ENCODE measurements at places on chromosomes 3 and 15.

- no peak for DNase-seq
These were observed 65.8 kb upstream of the PTX3 start for GRCh38 chr3:157370867-157371266.

DNA sequence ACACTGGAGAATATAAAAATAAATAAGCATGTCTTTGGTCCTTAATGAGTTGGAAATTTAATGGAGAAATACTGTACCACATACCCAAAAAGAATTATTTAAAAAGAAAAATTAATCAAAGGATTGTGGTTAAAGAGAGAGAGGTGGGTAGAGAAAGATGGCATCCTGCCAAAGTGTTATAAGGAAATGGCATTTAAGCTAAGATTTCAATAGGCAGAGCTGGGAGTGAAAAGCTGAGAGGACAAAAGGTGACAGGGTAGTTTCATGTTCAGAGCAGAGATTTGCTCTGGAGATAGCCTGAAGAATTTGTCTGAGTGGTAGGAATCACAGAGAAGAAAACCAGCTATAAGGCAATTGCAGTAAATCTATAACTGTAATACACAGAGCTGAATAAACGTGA lies 181.0 kb downstream of the SI start:
- DNase-seq = no peak

- no peak for DNase-seq
These were observed 43.8 kb upstream of the TLE3 start for GRCh38 chr15:70141376-70142071.

- DNase-seq = no peak
These were observed 261.8 kb upstream of the GOLGA6L4 start for GRCh38 chr15:83973816-83974215.

- DNase-seq = no peak
These were observed 75.9 kb upstream of the CTDSPL start for GRCh38 chr3:37785736-37786135.

DNA sequence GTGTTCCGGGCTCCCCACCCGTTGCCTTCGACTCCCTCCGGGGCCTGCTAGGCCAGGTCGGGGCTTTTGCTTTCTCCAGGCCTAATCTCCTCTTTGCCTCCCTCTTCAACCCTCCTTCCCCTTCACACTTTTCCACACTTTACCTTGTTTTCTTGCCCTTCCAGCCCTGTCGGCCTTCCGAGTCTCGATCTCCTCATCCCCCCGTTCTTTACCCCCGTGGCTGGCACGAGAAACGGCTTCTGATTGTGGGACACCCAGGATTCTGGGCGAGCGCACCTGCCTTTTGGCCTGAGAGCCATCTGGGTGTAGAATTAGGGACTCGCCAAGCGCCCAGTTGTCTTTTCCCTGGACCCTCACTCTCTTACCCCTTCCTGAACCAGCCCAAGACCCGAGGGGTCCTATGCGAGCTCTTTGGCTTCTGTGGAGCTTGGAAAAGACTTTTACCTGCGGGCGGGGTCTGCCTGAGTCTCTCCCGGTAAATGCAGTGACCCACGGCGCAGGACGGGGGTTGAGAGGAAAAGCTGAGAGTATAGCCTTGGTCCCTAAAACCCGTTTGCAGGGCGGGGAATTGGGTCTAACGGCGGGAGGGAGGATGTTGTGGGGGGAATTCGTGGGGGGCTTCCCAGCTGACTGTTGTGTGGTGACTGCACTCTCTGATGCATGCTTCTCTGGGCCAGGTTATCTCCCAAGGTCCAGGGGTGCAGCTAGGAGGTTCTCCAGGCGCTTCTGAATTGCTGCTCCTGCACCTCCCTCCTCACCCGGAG lies 5.5 kb upstream of the ONECUT1 start:
- DNase-seq = no peak

DNA sequence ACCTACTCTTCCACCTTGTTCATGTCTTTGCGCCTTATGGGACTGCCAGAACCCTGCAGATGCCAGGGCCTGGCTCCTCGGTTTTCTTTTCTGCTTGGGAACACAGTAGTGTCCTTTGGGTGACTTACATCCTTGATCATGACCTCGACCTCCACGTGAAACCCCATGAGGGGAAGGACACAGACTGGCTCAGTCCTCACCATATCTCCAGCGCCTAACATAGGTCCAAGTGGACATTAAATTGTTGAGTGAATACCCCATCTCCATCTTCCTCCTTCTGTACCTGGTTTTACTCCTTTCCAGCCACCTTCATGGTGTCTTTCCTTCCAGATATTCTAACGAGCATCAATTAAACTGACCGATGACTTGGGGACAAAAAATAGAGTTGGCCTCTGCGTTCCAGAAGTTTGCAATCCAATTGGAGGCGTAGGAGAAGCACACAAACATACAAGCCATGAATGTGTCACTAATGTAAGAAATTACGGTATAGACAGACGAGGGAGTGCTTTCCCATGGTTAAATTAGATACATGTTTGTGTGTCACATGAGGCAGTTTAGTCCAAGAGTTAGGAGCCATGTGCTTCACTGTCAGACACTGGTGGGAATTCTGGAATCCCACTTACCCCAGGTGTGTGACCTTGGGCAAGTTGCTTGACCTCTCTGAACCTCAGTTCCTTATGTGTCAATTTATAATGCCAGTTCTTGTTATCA lies 907 bp upstream of the HERC1 start:
- DNase-seq = no peak

- no peak for DNase-seq
These were observed 28.8 kb upstream of the CDIN1 start for GRCh38 chr15:36550650-36551049.

DNA sequence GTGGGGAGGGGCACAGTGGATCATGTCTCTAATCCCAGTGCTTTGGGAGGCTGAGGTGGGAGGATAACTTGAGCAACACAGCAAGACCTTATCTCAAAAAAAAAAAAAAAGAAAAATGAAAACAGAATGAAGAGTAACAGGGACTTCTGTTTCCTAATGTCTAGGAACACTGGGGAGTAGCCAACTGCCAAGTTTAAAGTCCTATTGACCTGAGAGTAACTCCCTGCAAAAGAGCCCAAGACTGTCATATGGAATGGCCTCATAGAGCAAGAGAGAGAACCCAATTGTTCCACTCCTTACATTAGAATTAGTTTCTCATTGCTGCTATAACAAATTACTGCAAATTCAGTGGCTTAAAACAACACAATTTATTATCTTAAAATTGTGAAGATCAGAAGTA lies 881.4 kb upstream of the ROBO1 start:
- DNase-seq = no peak

- DNase-seq = no peak
These were observed 44.9 kb upstream of the PLXNA1 start for GRCh38 chr3:126937973-126938372.

GRCh38 chr15:74252291-74252690 lies 16.2 kb downstream of the CCDC33 start:
- no peak for DNase-seq

Measured in stimulated activated naive CD4-positive, alpha-beta T cell treated with Interleukin-2 at 50 U/mL for 16 hours (primary cell).